Activated naive CD4-positive, alpha-beta T cell treated with Interleukin-2 at 50 U/mL for 16 hours (primary cell): ENCODE measurements at places on chromosomes 3 and 15.
A peak's percentile ranks its signal among the peaks of the same experiment; 100 is the strongest.

DNA sequence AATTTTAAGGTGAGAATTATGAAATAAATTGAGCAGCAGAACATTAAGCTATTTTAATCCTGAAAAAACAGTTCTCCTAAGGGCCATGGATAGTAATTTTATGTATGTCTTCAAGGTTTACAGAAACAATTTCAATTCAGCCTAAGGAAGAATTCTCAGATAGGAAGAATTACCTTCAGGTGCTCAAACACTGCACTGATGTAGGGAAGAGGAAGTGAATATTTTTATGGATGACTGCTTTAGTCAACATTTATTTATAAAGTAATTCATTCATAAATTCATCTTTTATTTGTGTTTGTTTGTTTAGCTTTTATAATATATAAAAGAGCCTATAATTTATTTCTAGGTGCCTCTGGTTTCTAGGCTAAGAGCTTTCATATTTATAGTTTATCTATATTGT, 620.7 kb downstream of the NAALADL2 start:
- no peak for DNase-seq

GRCh38 chr15:74995779-74996765, 709 bp downstream of the SCAMP5 start:
- DNase-seq = no peak

- DNase-seq = no peak
These were observed 112.7 kb downstream of the TNIK start for GRCh38 chr3:171347301-171348039.

- DNase-seq = no peak
These were observed 46.8 kb upstream of the NSMCE3 start for GRCh38 chr15:29316422-29316821.

GRCh38 chr15:63499611-63500010, 4.8 kb upstream of the USP3 start:
- DNase-seq = no peak

- DNase-seq = no peak
These were observed 97.8 kb downstream of the UACA start for GRCh38 chr15:70665599-70665998.

- DNase-seq = peak; percentile 84
These were observed 162.9 kb downstream of the CHSY1 start for GRCh38 chr15:101088788-101089578.

DNA sequence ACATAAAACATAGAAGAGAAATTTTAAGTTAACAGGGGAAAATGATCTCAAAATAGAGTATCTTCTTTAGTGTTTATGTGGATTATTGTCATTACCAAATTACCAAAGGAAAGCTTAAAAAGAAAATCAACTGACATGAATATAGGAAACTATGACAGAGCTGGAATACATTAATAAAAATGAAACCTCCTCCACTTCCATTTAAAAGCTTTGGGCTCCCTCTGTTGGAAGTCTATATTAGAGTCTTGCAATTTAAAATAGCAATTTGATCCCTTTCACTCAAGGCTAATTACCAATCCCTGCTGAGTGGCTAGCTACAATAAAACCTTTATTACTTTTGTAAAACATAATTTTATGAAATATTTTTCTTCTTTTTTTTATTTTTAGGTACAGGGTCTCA, 61.4 kb upstream of the IMPG2 start:
- no peak for DNase-seq

DNA sequence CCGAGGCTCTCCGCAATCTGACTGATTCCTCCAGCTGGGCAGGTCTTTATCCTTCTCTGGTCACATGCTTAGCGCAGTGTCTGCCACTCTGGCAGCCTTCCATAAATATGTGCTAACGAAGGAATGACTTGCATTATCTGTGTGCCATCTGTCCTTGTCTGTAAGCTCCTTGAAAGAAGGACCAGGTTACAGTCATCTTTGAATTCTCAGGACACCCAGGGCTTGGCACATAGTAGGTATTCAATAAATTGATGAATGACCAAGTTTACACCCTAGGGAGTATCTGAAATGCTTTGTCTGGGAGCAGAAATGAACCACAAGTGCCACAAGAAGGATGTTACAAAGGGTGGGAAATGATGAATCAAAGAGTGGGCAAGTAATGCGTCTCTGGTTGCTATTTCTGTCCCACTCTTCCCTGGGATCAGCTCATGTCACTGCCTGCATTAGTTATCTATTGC, 16.5 kb upstream of the FAM3D start:
- DNase-seq = no peak

- no peak for DNase-seq
These were observed 77.4 kb upstream of the SLC4A7 start for GRCh38 chr3:27561576-27561975.

DNA sequence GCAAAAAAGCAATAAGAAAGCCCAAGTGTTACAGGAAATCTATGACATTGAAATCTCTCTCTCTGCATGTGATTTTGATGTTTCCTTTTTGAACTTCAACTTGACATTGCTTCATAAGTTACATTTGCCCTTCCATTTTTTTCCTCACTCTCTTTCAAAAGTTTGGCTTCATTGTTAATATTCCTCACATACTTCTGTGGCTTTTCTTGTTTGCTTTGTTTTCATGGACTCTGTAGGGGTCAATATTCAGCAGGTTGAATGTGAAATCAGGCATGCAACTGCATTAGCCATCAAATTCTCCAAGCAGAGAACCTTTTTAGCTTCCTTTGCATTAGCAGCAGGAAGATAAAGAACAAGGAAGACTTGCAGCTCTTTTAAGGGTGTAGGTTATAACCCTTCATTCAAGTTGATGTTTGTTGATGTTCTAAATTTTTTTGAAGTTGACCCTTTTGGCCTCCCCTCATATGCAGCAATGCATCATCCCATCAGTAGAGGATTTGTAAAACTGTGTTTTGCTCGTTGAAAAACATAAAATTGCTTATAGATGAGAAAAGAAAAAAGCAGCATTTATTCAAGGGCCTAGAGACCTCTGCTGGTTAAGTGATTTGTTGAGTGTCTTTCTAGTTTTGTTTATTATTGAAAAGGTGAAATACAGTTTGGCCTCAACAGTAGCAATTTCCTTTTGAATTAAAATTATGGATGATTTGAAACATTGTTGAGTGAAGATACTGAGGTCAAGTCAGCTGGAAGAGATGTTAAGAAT, 211.4 kb downstream of the IL5RA start:
- no peak for DNase-seq

DNA sequence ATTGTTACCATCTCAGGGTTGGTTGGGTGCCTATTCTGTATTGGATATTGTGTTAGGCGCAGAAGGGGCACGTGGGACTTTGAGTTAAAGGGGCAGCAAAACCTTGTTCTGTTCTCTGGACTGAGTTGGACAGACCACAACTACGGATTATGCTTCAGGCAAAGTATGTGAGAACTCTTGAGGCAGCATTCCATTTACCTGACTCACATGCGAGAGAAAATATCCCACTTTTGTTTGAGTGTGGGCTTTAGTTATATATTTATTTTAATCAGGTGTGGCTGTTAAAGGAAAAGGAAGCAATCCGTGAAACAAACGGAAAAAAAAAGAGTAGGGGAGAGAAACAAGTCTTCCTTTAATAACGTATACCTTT, 627 bp upstream of the PLS1 start:
- DNase-seq = no peak

DNA sequence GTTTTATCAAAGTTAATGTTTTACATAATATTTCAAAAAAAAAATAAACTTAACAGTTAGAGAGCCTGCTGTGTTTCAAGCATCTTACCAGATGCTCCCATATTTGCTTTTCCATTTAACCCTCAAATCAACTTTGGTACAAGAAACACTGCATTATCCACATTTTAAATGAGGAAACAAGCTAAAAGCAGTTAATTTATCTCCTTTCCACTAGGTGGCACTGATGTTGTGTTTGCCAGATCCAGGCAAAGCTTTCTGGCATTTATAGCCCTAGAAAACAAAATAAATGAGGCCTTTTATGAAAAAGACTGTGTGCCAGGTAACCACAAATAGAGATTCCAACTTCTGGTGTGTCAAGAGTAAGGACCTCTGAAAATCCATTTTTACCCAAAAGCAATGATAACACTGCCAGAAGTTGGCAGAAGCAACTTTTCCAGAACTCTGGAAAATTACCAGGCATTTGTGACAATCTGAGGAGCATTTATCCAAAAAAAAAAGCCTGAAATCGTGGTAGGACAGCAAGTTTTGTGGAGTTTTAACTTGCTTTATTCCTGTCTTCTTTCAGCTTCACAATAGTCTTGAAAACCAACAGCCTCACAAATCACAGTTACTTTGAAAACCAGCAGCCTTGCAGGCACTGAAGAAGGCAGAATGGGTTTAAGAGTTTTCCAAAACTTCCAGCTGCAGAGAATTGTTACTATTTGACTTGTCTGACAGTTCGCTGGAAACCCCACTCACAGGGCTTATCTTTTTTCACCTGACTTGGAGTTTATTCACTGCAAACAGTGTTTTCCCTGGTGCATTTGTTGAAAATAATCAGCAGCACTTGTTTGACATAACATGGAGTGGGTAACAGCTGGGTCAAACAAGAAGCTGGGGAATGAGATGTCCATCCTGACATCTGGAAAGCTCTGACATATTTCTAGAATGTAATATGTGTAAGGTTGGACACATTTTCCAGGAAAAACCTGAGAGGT, 9.2 kb downstream of the FAM162A start:
- peak; percentile 7 for DNase-seq

DNA sequence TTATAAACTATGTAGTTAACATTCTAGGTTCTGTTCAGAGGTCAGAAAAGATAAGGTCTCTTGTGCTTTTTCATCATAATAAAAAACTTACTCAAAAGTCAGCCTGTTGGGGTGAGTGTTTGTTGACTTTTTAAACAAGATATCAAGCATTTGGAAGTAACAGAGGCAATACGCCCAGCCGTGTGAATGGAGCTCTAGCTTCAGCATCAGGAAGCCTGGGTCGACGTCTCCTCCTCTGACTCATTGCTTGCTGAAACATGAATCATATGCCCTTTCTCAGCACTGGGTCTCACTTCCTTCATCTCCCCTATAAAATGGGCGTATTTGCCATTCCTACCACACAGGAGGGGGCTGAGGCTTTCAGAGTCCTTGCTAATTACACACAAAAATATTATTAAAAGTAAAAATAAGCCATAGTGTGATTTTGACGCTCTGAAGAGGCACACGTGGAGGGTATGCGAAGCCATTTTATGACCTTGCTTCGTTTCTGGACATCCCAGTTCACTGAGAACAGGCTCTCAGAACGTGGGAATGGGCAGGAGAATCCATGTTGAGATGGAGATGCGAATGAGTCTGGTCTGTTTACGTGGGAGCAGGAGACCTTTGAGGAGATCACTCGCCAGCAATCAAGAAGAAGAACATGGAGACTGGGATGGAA, 220.8 kb upstream of the TPRG1 start:
- DNase-seq = peak; percentile 41

GRCh38 chr3:124397088-124397487, 333.2 kb upstream of the UMPS start:
- no peak for DNase-seq

GRCh38 chr3:115562636-115563267, 60.6 kb upstream of the GAP43 start:
- no peak for DNase-seq

DNA sequence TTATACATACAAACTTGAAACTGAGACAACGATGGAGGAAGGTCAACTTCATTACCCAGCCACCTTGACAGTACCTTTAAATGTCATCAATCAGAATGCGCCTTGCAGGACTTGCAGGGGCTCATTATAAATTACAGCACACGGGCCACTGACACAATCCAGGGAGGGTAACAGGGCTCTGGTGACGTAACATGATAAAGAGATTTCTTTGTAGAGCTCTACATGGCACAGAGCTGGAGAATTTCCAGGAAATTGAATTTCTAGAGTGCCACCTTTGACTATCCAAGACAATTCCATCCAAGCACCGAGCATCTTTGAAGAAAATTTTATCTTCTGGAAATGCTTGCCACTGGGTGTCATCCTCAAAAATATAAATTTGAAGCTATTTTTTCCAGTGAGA, 486.0 kb downstream of the FOXP1 start:
- no peak for DNase-seq

- DNase-seq = no peak
These were observed 8.9 kb downstream of the GPR149 start for GRCh38 chr3:154421083-154421482.

DNA sequence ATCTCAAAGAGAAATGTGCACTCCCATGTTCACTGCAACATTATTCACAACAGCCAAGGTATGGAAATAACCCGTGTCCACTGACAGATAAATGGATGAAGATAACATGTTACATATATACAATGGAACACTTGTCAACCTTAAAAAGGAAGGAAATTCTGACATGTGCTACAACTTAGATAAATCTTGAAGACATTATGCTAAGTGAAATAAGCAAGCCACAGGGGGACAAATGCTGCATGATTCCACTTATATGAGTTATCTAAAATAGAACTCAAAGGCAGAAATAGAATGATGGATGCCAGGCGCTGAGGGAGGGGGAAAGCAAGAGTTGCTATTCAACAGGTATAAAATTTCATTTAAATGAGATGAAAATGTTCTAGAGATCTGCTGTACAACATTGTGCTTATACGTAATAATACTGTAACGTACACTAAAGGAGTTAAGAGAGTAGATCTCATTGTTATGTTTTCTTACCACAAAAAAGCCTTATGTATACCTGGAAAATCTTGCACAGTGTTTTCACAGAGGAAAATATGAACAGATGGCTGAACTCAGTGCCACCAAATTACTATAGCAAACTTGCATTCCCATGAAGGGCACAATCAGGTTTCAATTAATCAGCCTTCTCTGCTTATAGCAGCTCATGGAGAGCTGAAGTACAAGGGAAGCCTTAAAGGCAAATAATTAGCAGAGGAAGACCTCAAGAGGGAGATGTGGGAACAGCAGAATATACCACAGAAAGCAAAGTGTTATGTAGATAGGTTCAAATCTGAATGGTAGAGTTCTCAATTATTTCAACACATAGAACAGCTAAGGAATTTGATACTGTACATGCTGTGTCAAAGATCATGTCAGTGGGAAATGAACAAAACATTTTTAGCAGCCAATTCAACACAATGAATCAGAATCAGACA, 8.1 kb upstream of the VPS39 start:
- DNase-seq = no peak

GRCh38 chr15:97747342-97747741, 213.2 kb upstream of the ARRDC4 start:
- no peak for DNase-seq

GRCh38 chr3:126646674-126647073, 8.2 kb downstream of the TXNRD3 start:
- DNase-seq = no peak

GRCh38 chr15:56737791-56738190, 4.5 kb upstream of the ZNF280D start:
- no peak for DNase-seq

DNA sequence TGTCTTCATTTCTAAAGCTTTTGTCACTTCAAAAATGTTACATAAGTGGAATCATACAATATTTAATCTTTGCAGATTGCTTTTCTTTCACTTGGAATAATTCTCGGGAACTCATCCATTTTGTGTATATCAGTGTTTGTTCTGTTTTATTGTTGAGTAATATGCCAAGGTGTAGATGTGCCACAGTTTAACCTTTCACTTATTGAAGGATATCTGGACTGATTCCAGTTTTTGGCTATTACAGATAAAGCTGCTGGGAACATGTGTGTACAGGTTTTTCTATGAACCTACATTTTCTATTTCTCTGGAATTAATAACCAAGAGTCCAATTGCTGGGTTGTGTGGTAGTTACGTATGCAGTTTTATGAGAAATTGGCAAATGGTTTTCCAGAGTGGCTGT, 334.9 kb downstream of the PTPRG start:
- DNase-seq = no peak
